Stomach (tissue), 19 donors: ENCODE measurements at places on chromosomes 6 and 20. TPM values are rescaled to one million over a fixed set of nuclear protein-coding genes. Genes with fewer than 3 reads are reported as not detected.

The LAMA4 gene
- total RNA-seq: 39.1 TPM

DNA sequence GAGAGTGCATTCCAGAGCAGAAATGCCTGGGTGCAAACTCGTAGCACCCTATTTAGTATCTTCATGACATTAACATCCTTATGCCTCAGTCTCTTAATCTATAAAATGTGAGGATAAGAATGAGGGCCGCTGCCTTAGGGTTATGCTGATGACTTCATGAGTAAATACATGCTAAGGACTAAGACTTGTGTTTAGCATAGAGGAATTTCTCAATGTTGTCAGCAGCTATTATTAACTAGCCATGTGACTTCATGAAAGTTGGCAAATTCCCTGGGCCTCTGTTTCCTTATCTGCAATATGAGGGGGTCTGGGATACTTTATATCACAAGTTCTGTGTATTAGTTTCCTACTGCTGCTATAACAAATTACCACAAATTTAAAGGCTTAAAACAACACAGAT, 108.1 kb upstream of the RIPOR2 start:
- no peak for DNase-seq

DNA sequence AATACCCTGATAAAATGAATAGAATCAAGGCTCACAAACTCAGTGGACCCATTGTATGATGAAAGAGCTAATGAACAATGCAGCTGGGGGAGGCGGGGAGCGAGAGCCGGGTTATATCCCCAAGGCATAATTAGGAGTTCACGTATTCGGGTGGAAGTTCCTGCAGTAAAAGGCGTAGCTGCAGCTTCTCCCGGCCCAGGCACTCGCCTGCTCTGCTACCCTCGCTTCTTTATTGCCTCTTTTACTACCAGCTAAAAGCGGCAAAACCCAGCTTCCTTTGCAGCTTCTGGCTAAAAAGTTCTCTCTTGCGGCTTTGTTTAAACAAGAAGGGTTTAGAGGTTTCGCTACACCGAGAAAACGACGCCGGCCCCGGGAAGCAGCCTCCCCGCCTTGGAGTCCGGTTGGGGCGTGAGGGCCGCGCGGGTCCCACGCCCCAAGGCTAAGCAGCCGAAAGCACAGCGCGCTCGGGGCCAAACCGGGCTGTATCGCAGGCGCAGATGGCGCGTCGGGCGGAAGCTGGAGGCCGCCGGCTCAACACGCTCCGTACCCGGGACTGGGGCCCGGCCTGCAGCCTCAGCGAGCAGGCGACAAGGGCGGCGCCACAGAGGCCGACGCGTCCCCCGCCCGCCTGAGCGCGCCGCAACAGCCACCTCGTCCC, 1.6 kb downstream of the ZBTB2 start:
- peak; percentile 87 for DNase-seq

GRCh38 chr6:15352845-15353244, 107.0 kb downstream of the JARID2 start:
- no peak for DNase-seq

The KCNK5 gene
- total RNA-seq: 30.7 TPM

- no peak for DNase-seq
These were observed 17.9 kb downstream of the ADAT2 start for GRCh38 chr6:143432588-143432987.

- DNase-seq: no peak
These were observed 24.4 kb upstream of the FKBP1A start for GRCh38 chr20:1417273-1417672.

- DNase-seq: no peak
These were observed 8.6 kb upstream of the MTG2 start for GRCh38 chr20:62174021-62174804.

- no peak for DNase-seq
These were observed 300.3 kb downstream of the PRL start for GRCh38 chr6:21996425-21997118.

The MYLK4 gene
- 0.87 TPM for total RNA-seq

The NT5E gene
- total RNA-seq: 6.8 TPM

GRCh38 chr6:79427721-79428120, 109.5 kb downstream of the LCA5 start:
- no peak for DNase-seq

GRCh38 chr6:55794136-55794812, 81.1 kb downstream of the BMP5 start:
- DNase-seq: no peak

The PKIB gene
- total RNA-seq: 12.8 TPM

The ARFGEF3 gene
- 13.4 TPM for total RNA-seq

The BCKDHB gene
- 44.6 TPM for total RNA-seq

DNA sequence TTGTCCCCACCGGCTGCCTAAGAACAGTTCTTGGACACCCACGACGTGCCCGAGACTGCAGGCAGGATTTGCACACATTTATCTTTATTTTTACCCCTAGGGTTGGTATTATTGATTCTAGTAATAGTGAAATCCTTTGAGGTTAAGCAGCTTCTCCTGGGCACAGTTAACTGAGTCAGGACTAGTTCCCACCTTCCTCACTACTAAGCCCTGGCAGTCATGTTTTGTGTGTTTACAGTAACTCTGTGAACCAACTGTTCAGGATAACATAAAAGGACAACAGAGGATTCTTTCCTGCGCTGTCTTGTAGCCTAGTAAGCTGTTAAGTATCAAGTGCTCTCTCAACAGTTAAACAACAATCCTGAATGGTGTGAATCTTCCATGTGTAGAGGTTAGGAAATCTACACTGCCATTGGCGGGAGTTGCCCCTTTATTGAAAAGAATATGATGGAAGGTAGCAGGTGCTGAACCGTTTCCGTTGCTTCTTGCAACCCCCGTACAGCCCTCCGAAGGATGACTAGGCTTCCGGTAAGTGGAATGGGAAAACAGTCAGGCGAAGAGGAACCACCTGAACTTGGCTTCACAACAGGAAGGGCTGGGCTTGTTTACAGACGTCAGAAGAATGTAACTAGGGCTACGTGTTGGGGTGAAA, 979 bp upstream of the SOD2 start:
- peak; percentile 78 for DNase-seq

- no peak for DNase-seq
These were observed 59.9 kb downstream of the ENPP1 start for GRCh38 chr6:131867744-131868143.

DNA sequence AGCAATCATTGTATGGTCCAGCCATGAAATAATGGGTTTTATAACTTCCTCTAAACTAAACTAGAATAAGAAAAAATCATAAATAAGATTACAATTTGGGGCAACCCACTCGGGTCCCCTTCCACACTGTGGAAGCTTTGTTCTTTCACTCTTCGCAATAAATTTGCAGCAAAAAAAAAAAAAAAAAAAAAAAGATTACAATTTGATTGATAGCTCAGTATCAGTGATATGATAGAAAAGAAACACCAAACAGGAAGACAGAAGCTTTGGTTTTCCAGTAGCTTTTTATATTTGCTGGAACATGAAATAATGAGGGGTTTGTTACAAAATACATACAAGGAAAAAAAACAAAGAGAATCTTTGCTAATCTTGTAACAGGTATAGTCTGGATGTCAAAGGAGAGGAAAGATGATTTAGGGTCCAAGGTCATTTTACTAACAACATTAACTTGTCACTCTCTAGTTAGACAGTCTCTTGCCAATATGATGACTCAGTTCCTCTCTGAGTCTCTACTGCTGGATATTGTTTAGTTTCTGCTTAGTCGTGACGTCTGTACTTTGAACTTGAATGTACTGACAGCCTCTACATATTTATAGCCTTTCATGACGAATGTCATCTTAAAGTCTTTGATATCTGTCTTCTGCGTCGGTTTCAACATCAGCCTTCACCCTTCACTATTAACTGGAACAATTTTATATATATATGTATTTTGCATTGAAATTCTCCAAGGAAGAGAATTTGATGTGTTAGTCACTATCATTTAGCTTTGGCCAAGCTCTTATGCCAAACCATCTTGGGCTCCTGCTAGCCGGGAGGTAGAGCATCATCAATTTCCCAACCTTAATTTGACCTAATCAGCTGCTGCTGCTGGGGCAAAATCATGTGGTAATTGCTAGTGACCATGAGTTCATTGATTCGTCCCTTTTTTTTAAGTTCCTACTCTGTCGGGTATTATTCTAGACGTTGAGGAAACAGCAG, 213.1 kb upstream of the STXBP5 start:
- peak; percentile 6 for DNase-seq

GRCh38 chr6:14645841-14646240, 528.3 kb downstream of the CD83 start:
- DNase-seq: no peak

The JPH2 gene
- total RNA-seq: 7.6 TPM

The RPP40 gene
- 5.3 TPM for total RNA-seq

DNA sequence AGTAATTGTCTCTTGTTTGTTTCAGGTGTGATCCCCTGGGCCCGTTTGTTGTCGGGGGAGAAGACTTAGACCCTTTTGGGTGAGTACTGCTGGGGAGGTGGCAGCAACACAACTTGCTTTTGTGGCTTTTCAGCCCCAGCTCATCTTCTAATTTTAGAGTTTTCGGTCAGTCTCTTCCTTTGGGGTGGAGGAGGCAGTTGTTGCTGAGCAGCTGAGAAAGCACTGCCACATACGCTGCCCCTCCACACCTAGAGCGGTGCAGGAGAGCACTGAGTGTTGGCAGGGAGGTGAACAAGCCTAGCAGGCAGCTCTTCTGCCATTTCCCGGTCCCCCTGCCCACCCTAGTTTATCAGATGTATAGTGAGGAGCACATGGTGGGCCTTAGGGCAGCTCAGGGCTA, 21.7 kb downstream of the TMEM74B start:
- DNase-seq: no peak

The MKKS gene
- total RNA-seq: 13.8 TPM

The TBX18 gene
- total RNA-seq: not detected

DNA sequence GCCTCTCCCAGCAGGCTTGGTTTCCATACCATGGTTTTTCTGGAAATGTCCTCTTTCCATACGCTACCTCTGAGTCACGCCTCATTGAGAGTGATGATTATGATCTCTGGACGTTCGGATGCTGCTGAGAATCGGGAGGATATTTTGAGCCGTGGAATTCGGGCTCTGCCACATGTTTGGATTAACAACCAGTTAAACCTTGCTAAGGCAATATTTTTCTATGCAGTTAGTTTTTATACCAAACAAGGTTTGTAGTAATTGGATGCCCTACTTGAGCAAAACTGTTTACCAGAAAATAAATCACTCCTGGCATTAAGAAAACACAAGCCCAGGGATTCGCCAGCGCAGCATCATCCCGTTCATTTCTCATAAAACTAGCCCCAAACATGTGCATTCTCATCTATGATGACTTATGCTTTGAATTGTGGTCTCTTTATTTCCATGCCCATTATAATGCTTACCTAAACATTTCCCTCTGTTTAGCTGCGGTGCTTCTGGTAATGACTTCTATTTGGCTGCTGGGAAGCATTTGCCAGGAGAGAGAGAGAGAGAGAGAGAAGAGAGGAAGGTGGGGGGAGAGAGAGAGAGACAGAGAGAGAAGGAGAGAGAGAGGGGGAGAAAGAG, 198.9 kb downstream of the CLIC5 start:
- no peak for DNase-seq

GRCh38 chr6:32060966-32061655, 22.9 kb downstream of the CYP21A2 start:
- DNase-seq: no peak

GRCh38 chr6:21824431-21825177, 231.1 kb downstream of the SOX4 start:
- DNase-seq: no peak

- no peak for DNase-seq
These were observed 28.3 kb downstream of the MRS2 start for GRCh38 chr6:24431045-24431451.

DNA sequence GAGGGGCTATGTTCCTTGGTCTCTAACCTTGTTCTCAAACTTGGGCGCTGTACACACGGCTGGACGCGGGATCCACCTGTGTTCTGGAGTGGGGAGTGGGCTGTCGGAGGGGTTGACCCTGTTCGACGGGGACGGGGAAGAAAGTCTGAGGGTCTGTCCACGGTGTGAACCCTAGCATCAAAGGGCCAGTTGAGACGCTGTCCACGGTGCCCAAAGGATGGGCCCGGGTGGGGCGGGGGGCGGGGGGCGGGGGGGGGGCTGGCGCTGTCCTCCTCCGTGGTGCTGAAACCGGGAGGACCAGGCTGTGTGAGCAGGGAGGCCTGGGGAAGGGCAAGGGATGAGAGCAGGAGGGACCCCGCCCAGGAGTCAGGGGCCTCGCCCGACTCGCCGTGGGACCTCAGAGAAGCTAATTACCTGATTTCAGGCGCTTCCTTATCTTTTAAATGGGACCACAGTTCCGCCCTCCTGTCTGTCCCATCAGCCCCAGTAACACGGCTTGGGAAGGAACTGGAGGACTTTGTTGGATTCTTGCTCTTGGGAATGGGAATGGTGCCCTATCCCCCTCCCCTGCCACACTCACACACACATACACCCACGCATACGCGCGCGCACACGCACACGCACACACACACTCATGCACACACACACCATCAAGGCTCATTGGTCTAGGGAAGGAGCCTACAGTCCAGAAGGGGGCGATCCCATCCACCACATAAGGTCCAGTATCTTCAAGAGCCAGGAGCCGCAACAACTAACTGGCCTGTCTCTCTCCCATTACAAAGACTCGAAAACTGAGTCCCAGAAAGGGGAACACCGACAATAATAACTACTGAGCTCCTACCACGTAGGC, 1.0 kb upstream of the VSTM2L start:
- peak; percentile 87 for DNase-seq

DNA sequence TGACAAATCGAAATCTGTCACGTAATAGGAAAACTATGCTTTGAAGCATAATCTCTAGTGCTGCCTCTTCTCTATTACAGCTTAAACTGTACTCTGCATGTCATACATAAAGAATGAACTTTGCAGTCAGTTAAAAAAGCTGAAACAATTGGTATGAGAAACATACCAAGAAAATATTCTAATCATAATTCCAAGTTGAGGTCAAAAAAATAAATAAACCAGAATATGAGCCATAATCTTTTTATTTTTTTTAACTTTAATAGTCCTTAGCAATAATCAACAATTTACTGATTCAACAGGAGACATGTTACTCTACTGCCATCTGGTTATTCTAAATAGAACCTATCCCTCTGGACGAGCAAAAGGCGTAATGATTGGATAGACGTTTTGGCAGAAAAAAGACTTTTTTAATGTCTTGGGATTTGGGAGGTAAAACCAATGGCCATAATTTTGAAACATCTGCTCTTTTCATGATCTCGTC, 224.4 kb upstream of the FLRT3 start:
- DNase-seq: no peak

The UBE2C gene
- total RNA-seq: 10.5 TPM

GRCh38 chr20:14604143-14604542, 266.7 kb upstream of the FLRT3 start:
- no peak for DNase-seq

GRCh38 chr6:50716899-50717509, 3.7 kb downstream of the TFAP2D start:
- no peak for DNase-seq
